Myometrial cell (primary cell): ENCODE measurements at places on chromosomes 7 and 10. TPM values are rescaled to one million over a fixed set of nuclear protein-coding genes. Genes with fewer than 3 reads are reported as not detected.

FRAT1 gene
- 1.4 and 1.9 TPM in 2 replicates for total RNA-seq

ZNF853 gene
- under 0.01 and 0.58 TPM in 2 replicates for total RNA-seq

ZNF727 gene
- not detected in 2 replicates for total RNA-seq

FAM25G gene
- not detected in 2 replicates for total RNA-seq

PPP1R17 gene
- not detected in 2 replicates for total RNA-seq

MACC1 gene
- under 0.01 TPM in 1 of 2 replicates, not detected in the other for total RNA-seq

CLDN3 gene
- not detected in 2 replicates for total RNA-seq

CYP2C19 gene
- not detected in 2 replicates for total RNA-seq

C7orf33 gene
- not detected in 2 replicates for total RNA-seq

C10orf67 gene
- 0.29 and 0.53 TPM in 2 replicates for total RNA-seq

CCT6A gene
- 164 and 201 TPM in 2 replicates for total RNA-seq

GPR85 gene
- 3.4 and 4.6 TPM in 2 replicates for total RNA-seq

CTAGE15 gene
- total RNA-seq, result not detected in 2 replicates

PPP1R3C gene
- 12.7 and 22.5 TPM in 2 replicates for total RNA-seq
